Right cardiac atrium (tissue), 5 donors: ENCODE measurements at places on chromosomes 1 and 21. TPM values are rescaled to one million over a fixed set of nuclear protein-coding genes. Genes with fewer than 3 reads are reported as not detected.

GRCh38 chr1:25609921-25610320 lies 6.7 kb upstream of the MAN1C1 start:
- DNase-seq: no peak

DNA sequence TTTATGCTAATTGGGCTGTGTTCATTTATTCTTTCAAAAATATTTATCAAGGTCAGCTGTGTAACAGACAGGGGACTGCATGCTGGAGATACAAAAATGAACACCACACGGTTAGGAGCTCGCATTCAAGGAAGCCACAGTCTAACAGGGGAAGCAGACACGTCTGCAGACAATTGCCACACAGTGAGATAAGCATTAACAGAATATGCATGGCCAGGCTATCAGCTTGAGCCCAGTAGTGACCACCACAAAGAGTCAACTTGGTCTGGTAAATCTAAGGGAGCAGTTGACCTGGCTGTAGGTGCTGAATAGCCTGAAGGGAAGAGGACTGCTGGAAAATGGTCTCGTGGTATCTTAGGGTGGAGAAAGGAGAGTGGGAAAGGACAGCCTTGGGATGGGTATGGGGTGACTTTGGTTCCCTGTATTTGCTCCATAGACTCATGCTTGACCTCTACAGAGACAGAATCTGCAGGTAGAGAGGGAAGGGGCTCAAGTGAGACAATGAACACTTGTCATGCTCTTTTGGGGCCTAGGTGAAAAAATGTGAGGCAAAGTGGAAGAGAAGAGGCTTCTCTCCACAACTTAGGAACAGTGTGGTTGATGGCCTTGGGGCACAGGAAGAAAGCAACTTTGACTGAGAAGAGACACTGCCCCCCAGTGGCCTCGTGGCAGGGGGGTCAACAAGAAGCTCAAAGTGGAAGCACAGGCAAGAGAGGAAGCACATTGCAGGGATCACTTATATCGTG lies 7.6 kb upstream of the NPL start:
- DNase-seq: peak; percentile 85

The IL12RB2 gene
- 0.24 TPM for total RNA-seq

GRCh38 chr1:167288390-167289074 lies 67.8 kb downstream of the POU2F1 start:
- DNase-seq: no peak

The C1orf21 gene
- 93.5 TPM for total RNA-seq

- DNase-seq: no peak
These were observed 48.5 kb upstream of the IGSF21 start for GRCh38 chr1:18058981-18059605.

The C1QTNF12 gene
- 0.94 TPM for total RNA-seq

DNA sequence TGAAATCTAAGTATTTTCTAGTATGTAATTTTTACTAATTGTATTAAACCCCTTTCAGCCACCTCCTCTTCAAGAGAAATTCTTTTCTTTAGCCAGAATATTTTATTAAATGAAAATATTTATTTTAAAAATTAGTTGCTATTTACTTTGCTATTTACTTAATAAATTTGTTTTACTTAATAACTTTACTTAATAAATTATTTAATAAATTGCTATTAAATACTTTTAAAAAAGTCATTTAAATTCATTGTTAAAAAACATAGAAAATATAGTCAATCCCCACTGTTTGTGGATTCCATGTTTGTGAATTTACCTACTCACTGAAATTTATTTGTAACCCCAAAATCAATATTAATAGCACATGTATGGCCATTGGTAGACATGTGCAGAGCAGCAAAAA lies 105.6 kb downstream of the ATP1B1 start:
- DNase-seq: no peak

- no peak for DNase-seq
These were observed 1548.6 kb upstream of the B3GALT2 start for GRCh38 chr1:194734970-194735369.

DNA sequence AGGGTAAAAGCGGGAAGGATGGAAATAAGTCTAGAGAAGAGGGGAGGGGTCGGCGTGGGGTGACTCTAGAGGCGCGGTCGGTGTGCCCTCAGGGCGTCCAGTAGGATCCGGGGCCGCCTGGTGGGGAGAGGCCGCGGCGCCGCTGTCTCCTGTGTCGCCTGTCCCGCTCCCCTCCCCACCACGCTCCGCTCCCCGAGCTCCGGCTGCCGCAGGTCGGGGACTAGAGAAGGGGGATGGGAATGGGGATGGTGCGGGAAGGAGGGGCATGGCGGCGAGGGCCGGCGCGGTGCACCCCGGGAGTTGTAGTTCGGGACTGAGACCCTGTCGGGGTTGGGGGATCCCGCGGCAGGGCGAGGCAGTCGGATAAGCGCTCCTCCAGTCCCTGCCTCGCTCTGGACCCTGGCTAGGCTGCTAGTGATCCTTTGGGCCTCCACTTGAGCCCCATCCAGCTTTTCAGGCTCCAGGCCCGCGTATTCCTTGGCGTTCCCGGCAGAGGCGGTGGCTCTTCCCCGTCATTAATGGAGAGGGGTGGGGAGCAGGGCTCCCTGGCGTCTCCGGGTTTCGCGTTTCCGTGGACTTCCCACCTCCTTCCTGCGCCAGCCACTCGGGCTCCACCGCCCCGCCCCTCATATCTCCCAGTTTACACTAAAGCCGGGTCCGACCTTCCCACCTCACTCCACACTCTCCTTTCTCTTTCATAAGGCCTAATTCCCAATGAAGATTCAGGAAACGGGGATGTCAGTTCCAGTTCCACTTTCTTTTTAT lies at the start of gene ENTREP3:
TSS of gene ENTREP3 (minus strand) at position 241 of the 765 bp plus-strand sequence. CDS start 606 bp downstream, outside the sequence.
- peak; percentile 90 for DNase-seq

DNA sequence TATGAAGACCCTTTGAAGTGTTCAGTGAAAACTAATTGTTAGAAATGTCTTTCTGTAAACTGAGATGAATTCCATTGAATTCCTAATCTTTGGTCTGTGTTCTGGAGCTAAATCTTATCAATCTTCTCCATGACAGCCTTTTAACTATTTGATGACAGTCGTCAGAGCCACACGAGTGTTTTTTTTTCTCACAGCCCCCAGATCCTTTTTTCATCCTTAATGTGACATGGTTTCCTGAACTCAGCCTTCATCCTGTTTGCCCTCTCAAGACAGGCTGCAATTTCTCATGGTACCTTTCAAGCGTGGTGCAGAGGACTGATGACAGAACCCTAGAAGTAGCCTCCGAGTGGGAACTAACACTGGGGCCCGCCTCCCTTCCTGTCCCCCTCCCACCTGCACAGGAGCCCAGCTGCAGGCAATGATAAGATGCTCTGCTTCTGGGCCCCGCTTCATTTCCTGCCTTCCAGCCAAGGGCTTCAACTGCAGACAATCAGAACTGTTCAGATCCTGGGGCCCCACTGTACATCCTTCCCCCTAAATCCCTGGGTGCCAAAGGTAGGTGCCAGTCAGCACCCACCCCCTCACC lies 114.6 kb upstream of the VAV3 start:
- no peak for DNase-seq

The PADI2 gene
- 0.37 TPM for total RNA-seq

DNA sequence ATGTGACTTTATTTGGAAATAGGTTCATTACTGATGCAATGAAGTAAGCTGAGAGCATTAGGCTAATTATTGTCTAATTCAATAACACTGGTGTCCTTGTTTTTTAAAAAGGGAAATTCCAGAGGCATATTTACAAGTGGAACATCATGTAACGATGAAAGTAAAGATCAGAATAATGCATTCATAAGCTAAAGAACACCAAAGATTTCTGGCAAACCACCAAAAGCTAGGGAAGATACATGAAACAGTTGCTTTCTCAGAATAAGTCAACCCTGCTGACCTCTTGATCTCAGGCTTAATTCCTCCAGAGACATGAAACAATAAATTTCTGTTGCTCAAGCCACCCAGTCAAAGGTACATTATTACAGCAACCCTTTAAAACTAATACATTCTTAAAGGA lies 20.3 kb upstream of the IFI16 start:
- no peak for DNase-seq

The CHI3L2 gene
- total RNA-seq: 10.7 TPM

DNA sequence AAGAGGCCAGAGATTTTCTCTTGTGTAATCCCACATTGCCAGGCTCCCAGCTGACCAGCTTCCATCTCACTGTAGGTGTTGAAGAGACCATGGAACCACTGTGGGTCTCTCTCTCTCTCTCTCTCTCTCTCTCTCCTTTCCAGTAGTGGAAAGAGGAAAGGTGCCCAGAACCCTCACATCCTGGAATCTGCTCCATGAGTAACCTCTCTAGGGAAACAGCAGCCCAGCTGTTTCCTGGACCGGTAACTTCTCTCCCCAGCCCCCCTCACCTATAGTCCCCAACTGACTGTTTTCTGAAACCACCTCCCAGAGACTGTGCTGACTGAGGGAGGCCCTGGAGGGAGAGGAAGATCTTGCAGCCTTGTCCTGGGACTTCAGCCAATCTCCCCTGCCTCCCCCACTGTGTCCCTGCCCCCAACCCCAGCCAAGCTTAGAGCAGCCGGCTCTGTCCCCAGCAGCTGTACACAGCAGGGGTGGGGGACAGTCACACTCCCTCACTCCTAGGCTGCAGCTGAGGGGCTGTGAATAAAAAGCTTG lies 20.6 kb upstream of the SLC45A3 start:
- DNase-seq: no peak

GRCh38 chr1:35845766-35846165 lies 37.2 kb upstream of the AGO1 start:
- DNase-seq: no peak

DNA sequence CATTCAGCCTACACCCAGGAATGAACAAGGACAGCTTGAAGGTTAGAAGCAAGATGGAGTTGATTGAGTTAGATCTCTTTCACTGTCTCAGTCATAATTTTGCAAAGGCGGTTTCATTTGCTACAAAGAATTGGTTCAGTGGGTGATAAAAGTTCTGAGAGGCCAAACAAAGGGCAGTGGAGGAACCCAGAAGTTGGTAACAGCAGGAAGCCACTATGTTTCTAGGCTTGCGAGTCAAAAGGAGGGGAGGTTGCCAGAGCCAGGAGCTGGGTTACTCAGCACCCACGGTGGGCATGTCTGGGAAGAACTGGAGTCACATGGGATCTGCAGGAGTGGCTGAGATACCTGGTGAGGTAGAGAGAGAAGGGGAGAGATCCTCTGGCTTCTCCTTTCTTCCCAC lies 64.2 kb upstream of the MRPS6 start:
- no peak for DNase-seq

The MTARC1 gene
- 3.2 TPM for total RNA-seq

GRCh38 chr1:223179786-223180185 lies 36.7 kb upstream of the TLR5 start:
- no peak for DNase-seq

The HTR6 gene
- total RNA-seq: not detected

DNA sequence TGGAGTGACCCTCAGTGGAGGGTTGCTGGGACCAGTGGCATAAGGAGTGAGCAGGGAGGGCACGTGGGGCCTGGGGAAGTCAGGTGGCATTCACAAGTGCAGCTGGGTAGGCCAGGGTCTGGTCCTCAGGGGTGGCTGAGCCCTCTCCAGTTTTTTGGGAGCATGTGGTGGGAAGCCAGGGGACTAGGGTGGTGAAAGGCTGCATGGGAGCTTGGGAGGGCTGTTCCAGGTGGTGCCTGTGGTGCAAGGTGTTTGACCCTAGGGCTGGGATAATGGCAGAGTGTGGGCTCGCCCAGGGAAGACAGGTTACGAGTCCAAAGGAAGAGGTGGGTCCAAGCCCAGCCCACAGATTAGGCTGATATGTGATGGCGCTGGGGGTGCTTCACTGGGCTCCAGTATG lies 30.5 kb downstream of the MAN1C1 start:
- no peak for DNase-seq

DNA sequence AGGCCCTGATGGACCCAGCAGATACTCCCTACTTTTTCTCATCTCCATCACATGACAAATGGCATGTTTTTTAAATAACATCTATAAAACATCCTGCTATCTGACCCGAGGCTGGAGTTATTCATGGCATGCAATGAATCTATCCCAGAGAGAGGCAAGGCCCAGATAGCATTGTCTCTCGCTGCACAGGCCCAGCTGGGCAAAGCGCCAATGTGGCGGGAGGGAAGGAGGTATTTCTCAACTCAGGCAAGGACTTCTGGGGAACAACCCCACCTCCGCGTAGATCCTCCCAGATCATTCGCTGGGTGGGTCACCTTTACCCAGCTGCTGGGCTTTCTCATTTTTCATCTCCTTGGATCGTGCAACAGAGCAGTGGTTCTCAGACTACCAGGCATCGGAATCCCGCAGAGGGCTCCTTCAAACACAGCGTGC lies 59.8 kb downstream of the ERG start:
- peak; percentile 91 for DNase-seq

GRCh38 chr1:165912638-165913037 lies 85.2 kb downstream of the UCK2 start:
- DNase-seq: no peak

DNA sequence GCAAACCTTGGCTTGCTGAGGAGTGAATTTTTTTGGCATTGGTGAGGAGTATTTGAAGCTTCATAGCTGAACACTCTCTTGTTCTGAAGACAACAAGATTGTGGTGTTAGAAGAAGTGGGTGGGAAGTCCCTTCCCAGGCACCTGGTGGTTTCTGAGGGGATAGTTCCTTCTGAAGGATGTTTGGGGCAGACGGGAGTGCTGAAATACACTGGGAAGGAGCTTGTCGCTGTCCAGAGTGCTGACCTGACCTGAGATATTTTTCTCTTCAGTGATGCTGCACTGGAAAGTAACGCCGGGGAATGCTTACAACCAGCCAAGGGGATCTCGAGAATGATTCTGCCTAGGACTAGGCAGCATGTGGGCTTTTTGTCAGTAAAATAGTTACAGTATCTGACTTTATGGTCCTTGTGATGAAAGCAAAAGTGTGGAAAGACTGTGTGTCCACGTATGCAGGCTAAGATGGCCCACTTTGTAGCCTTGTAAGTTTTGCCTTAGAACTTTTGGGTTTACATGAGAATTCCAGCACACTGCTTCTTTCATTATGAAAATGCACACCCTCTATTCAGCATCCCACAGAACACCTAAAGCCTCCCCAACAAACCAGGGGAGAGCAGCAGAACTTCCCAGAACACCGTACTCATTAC lies 33.1 kb upstream of the NFASC start:
- DNase-seq: no peak

The GABRD gene
- not detected for total RNA-seq

DNA sequence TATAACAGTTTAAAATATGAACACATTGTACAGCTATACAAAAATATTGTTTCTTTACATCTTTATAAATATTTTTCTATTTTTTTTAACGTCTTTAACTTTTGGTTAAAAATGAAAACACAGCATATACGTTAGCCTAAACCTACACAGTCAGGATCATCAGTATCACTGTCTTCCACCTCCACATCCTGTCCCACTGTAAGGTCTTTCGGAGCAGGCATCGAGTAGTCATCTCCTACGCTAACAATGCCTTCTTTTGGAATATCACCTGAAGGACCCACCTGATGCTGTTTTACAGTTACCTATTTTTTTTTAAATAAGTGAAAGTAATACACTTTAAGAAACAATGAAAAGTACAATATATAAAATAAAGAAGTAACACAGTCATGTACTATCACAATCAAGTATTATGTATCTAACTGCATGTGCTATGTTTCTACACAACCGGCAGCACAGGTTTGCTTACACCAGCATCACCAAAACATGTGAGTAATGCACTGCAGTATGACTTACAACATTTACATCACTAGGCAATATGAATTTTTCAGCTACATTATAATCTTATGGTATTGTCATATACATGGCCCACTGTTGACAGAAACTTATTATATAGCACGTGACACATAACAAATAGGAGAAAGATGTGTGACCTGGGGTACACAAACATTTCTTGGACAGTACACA lies 254.4 kb downstream of the AKT3 start:
- DNase-seq: no peak

- peak; percentile 66 for DNase-seq
These were observed 11.3 kb downstream of the CDK18 start for GRCh38 chr1:205515781-205516253.

The SH2D1B gene
- total RNA-seq: not detected
